ENCODE measurements at places on chromosomes 1 and 21.
A peak's percentile ranks its signal among the peaks of the same experiment; 100 is the strongest.

DNA sequence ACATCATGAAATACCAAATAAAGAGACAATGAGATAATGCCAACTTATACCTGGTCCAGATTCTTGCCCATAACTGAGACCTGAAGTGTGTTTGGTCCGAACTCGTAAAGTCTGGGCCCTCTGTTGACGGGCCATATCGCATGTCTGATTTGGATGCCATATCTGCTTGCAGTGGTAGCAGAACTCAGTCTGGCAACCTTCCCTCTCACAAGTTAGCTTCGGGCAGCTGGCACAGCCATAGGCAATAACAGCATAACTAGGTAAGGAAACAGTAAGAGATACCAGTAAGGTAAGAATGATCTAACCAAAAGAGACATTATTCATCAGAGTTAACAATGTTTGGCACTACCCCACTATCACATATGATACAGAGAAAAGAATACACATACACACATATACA lies 15.1 kb downstream of the RNF19B start:
- DNase-seq: no peak

- DNase-seq: peak; percentile 52
These were observed 478 bp downstream of the MAD2L2 start for GRCh38 chr1:11680270-11681070.

GRCh38 chr1:25529518-25530185 lies 13.8 kb upstream of the LDLRAP1 start:
- DNase-seq: no peak

DNA sequence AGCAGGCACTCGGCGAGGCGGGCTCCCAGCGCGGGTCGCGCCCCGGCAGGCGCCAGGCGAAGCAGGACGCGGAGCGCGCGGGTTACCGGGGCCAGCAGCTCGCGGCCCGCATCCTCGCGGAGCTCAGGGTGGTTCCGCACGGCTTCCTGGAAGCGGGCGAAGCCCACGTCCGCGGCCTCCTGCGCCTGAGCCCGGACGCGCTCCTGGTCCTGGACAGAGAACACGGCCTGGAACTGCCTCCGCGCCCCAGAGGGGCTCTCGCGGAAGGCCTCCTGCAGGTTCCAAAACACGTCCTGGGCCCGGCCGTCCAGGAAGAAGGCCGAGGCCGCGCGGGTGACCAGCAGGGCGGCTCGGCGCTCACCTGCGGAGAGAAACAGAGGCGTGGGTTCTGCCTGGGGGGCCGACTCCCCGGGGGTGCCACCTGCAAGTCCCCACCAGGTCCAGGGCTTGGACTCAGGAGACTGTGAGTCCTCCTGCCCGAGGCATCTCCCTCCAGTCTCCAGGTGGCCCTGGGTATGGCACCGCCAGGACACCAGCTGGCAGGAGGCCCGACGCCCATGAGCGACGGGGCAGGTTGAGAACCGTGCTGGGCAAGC lies 11.4 kb downstream of the TTC34 start:
- no peak for DNase-seq

- no peak for DNase-seq
These were observed 246.3 kb downstream of the FGGY start for GRCh38 chr1:59543211-59543668.

DNA sequence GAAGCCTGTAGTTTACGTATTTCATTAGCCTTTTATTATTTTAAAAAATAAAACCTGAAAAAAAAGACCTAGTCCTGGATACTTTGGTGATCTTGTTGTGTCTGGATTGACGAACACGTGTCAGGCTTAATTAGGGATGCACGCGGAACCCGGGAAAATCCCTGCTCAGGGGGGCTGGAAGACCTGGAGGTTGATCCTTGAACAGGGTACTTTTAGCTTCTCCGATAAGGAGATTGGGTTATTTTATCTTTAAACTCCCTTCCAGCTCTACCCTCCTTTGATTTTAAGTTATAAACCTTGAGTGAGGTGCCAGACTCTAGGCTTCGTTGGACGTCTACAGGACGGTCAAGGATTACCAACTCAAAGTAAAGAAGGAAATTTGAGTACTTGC lies 552 bp upstream of the ZNF691 start:
- DNase-seq: no peak

GRCh38 chr1:65845535-65846060 lies 52.9 kb downstream of the PDE4B start:
- DNase-seq: peak; percentile 7

DNA sequence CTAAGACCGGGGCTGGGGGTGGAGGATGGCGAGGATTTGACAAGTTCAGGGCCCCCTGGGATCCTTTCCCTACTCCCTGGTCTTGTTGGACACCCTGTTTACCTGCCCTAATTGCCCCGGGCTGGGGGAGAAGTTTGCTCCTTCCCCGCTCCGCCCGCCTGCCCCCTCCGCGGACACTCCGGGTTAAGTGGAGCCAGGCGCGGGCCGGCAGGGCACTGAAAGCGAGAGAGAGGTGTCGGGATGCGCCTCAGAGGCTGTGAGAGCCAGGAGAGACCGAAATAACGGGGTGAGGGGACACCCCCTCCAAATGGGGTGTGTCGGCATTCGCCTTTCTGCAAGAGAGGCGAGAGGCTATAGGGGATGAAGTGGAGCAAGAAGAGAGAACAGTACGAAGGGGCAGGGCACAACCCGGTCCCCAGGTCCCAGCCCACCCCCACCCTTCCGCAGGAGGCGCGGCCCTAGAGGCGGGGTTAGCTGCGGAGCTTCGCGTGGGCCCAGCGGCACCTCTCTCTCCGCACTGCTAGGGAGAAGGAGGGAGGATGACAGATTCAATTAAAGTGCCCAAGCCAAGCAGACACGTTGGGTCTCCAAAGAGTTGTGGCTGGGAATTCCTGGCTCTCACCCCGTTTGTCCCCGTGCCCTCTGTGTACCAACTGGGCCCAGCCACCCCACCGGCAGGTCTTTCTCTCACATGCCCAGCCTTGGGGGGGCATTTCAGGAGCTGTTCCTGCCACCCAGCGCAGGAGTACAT lies 3.8 kb downstream of the EFNA3 start:
- no peak for DNase-seq

- no peak for DNase-seq
These were observed 85.1 kb downstream of the JAK1 start for GRCh38 chr1:64881281-64881680.

- no peak for DNase-seq
These were observed 409.9 kb downstream of the HLX start for GRCh38 chr1:221289103-221289502.

Data from hematopoietic multipotent progenitor cell treated with erythropoietin and hydrocortisone succinate and interleukin-3 and kit ligand, for 6 days (in vitro differentiated cells).